ENCODE measurements at places on chromosomes 6 and 20.

DNA sequence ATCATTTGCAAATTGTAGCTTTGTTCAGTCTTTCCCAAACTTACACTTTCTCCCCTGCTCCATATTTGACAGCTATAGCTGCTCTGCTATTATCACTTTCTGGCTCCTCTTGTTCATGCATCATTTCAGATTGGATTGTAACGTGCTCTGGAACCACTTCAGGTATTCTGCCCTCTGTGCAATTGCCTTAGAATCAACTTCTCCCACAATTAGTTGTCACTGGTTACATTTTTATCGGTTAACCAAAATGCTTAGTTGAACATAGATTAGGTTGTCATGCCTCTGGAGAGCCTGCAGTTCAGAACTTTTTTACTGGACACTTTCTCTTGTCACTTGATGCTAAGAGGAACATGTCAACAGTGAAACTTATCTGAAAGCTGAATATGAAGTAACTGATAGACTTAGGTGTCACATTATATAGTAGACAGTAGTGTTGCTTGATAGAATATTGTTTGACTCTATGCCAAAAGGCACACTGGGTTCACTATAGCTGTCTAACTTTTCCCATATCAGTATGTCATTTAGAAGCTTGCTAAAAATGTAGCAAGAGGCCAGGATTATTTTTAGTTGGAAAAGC is 127.7 kb upstream of the PTPRK start:
- DNase-seq: no peak

GRCh38 chr20:63979557-63980316 is at the start of gene SAMD10:
Gene SAMD10 (minus strand): TSS chr20:63979642. CDS start chr20:63979467, 175 bp downstream.
- peak; percentile 61 for DNase-seq

DNA sequence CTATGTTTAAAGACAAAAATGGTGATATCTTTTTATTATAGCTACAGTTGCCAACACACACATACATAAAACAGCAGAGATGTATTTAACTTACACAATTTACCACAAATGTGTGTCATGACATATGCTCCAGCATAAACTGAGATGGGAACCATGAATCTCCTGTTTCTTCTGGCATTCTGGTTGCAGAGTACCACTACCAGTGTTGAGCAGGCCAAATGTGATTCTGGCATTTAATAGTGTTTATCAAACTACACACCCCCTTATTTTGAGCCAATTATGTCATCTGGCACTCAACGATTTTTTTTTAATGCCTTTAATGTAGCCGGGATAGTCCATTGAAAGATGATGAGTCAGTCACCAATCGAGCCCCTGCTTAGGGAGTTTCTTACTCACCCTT is 59.0 kb upstream of the TPD52L1 start:
- DNase-seq: no peak

GRCh38 chr6:167000759-167001158 is 1.6 kb downstream of the CEP43 start:
- DNase-seq: no peak

- no peak for DNase-seq
Measured at GRCh38 chr6:42049948-42050296, 402 bp upstream of the TAF8 start.

Measured in DMS 273 treated with DMSO at 0.1 percent for 48 hours (cell line).